ENCODE measurements at places on chromosomes 7 and 10.

GRCh38 chr10:78000956-78001472, 28.3 kb downstream of the POLR3A start:
- no peak for DNase-seq

DNA sequence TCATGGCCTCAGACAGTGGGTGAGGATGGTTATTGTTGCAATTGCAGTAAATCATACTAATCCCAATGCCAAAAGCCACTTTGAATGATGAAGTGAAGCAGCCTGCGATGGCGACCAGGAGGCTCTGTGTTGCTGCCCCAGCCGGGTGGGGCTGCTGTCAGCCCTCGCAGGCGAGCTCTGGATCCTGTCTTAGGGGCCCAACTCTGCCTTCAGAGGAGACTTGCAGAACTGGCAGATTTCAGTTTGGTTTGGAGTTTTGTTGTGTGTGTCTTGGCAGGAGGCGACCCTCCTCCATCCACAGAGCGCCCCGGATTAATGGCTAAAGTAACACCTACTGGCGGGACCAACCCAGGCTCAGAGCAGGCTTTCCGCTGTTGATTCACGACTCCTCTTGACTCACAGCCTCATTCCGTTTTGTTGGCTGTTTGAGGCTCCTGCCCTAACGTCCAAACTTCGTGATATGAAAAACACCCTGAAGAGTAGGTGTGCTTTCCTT, 67.9 kb upstream of the BMPER start:
- DNase-seq, result no peak

DNA sequence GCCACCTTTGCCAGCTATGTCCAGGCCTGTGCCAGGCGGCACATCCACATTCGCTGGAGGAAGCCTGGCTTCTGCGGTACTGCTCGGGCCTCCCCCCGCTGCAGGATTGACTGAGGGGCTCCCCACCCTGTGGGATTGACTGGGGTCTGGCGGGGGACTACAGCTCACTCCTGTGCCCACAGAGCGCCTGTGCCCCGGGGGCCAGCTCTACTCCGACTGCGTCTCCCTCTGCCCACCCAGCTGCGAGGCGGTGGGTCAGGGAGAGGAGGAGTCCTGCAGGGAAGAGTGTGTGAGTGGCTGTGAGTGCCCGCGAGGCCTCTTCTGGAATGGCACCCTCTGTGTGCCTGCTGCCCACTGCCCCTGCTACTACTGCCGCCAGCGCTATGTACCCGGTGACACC, 6.7 kb upstream of the ZNF467 start:
- DNase-seq, result no peak

DNA sequence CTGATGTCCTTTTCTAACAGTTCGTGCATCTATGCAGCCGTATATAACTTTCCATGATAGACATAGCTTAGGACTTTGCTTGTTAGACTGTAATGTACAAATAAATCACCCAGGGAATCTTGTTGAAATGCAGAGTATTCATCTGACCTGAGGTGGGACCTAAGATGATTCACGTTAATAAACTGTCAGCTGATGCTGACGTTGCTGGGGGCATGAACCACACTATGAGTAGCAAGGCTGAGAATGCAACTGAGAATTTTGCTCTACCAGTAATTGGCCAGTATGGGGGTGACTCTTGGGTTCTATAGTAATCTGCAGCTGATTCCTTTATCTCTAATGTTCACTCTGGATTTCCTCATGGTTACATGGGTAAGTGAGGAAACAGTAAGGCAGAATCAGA, 130.1 kb upstream of the MALRD1 start:
- DNase-seq, result no peak

DNA sequence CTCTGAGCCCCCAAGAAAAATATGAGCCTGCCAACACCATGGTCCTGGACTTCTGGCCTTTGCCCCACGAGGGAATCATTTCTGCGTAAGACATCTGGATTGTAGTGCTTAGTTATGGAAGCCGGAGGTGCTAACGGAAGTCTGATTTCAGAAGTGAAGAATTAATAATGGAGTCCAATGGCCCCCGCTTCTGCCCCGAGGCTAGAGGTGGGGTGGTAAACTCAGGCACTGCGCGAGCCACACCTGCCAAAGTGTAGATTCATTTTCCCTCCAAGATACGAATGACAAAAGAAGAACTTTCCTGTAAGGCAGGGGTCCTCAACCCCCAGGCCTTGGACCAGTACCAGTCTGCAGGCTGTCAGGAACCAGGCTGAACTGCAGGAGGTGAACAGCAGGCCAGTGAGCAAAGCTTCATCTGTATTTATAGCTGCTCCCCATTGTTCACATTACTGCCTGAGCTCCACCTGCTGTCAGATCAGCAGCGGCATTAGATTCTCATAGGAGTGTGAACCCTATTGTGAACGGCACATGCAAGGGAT, 22.3 kb downstream of the CNPY1 start:
- no peak for DNase-seq

DNA sequence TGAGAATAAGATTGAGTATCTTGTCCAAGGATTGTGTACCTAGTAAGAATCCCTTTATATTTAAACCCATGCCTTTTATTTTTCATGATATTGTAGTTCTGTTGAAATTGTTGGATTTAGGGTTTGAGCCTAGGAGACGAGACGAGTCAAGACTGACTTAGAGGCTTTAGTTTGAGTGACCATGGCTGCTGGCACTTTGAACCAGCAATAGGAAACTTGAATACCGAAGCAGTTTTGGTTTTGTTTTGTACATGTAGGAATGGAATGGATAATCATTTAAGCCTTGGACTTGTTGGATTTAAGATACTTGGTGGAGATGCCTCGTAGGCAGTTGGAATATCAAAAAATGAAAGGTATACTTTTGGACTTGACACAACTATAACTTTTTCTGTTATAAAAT, 229.0 kb downstream of the BICC1 start:
- no peak for DNase-seq

DNA sequence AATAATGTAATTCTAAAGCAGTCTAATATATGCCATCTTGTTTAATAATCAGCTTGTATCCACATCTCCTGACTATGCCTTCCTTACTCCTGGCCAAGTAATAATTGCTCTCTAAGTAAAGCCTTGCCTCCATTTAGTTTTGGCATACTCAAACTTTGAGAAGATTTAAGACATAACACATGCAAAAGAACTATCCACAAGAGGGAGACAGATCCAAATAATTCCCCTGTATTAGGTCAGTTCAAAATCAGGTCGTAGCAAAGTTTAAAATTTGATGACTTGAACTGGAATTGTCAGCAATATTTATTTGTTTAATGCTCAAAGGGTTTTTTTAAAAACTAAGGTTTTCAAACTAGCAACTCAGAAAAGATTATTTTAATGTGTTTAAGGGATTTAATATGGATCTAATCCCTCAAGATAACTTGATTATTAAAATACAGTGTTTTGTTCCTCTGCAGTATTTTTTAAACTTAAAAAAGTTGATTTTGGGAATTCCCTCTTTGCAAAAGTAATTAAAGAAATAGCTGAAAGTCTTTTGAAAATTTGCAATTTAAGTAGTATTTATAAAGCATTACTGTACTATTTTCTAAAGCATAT, 95.3 kb downstream of the HDAC9 start:
- no peak for DNase-seq

- no peak for DNase-seq
Observed at GRCh38 chr10:5575144-5575481, 50.4 kb downstream of the CALML3 start.

DNA sequence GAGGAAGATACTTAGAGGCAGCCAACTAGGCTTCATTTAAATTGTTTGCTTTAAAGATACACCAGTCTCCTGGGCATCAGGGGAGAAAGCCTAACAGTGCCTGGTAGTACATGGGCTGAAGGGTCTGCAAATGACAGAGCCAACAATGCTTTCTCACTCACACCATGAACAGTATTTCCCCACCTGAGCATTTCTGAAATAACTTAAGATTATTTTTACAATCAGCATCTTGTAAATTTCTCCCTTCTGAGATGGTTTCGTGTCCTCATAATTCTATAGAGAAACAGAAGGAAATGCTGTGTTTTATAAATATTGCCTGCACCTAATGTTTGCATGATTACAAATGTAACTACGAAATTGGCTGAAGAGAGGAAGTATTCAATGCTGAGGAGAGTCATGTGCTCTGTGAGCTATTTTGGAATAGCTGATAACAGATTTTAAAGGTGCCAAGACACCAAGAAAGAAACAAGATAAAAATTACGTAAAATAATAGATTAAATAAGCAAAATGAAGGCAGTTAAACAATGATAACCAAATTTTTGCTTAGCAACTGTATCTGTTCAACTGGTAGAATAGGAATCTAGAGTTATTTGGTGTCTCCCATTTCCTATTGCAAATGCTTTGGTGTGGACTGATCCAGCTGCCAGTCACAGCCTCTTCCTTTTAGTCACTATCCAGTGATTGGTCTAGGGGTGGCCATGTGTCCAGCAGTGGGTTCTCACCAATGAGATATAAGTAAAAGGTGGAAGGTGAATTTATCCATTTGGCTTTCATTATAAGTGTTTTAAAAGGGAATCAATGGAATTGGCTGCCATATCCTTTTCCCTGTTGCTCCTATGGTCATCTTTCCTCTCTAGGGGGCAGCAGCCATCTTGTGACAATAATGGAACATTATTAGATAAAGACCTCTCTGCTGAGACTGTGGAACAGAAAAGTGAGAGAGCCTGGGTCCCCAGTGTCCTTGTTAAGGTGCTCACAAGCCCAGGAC, 167.9 kb upstream of the SLC26A5 start:
- no peak for DNase-seq

GRCh38 chr10:70163448-70163847, 6.9 kb downstream of the SAR1A start:
- DNase-seq, result no peak

DNA sequence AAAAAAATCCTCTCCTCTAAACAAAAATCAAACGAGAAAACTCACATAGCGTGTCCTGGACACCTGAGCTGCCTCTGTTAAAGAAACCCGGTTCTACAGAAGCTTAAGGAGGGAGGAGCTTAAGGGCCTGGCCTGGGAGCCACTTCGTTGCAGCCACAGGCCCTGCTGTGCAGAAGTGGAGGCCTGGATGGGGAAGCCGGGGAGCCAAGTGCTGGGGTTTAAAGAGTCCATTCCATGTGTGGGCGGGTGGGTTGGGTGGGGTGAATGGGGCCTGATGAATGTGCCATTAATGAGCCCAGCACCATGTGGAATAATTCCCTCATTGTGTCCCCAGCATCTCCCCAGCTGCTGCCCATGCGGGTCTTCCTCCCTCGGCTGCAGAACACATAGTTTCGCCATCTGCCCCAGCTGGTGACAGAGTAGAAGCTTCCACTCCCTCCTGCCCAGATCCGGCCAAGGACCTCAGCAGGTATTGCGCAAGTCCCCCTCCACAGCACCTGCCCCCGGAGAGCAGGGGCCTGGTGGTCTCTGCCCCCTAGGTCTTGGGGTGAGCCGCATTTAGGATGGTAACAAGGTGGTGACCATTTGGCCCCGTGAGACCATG, 127.8 kb upstream of the BTBD16 start:
- DNase-seq, result no peak

DNA sequence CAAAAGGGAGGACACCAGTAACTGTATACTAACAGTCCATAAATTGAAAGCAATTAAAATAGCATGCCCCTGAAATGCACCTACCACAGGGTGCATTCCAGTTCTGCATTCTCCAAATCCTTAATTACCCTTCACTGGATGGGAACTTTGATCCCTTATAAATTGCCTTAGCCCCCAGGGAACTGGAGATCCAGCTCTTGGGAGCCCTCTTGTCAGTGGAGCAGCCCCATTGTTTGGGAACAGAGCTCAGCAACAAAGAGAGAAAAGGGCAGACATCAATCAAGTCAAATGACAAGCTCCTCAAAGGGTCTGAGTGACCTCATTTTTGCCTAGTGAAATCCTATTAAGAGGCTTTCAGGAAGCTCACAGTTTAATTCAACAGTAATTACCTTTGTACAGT, 472.6 kb downstream of the XPNPEP1 start:
- no peak for DNase-seq

GRCh38 chr7:100677308-100678267, 4.0 kb downstream of the GNB2 start:
- no peak for DNase-seq

GRCh38 chr10:72328045-72328828, 26.5 kb downstream of the DNAJB12 start:
- DNase-seq, result no peak

DNA sequence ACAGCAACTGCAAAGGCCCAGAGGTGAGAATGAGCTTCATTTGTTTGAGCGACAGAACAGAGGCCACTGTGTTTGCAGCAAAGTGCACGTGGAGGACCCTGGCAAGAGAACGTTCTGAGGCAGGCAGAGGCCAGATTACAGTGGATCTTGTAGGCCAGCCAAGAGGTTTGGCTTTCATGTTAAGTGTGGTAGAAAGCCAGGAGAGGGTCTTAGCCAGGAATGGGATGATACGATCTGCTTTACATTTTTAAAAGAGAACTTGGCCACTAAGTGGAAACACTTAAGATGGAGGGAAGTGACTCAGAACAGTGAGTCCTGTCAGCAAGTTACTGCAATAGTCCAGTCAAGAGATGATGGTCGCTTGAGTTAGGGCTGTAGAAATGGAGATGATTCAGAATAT, 4.6 kb downstream of the CCDC136 start:
- no peak for DNase-seq

DNA sequence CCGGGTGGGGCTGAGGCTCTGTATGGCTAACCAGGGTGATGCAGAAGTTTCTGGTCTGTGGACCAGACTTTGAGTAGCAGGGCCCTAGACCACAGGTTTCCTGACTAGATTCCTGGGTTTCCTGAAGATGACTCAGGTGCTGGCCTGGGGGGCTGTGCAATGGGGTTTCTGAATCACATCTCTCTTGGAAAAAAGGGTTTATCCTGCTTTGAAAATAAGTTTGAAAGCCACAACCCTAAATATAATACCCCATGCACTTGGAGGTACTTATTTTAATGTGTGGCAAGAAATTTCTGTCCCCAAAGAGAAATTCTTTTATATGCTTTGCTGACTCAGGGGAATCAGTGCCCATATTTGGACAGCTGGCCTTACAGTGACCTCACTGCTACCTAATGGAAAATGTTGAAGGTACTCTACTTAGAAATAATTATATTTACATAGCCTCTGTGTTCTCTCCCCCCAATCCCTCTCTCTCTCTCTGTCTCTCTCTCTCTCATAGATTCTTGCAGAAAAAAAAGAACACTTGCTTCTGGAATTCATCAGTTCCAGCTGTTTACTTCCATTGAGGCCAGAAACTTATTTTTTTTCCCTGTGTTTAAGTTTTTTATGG, 184.4 kb upstream of the LYZL2 start:
- no peak for DNase-seq

DNA sequence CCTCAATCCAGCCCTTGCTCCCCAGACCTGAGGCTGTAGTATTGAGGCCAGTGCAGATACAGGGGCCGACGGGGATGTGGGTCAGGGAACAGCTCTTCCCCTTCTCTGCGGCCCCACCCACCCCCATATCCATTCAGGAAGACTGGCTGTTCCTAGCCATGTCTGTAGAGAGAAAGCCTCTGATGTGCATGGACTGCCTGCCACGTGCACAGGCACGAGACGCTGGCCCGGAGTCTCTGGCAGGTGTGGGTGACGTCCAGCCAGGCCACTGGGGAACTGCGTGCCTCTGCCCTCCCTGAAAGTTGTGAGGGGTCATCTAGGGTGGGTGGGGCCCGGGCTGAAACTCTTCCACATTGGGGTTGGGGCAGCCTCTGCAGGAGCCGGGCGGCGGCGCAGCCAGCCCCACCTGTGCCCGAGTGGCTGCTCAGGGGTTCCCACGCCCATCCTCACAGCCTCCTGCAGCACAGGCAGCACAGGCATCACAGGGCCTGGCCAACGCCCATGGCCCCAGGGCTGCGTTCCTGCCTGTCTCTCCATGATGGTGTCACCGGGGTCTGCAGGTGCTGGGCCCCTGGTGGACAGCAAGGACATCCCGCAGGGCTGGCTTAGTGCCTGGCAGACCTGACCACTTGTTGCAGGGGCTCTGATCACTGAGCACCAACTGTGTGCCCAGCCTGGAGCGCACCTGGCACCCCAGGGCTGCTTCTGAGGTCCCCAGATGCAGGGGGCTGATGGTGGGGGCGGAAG, 27.5 kb downstream of the MICALL2 start:
- no peak for DNase-seq
